ENCODE measurements at places on chromosomes 2 and 18. TPM values are rescaled to one million over a fixed set of nuclear protein-coding genes. Genes with fewer than 3 reads are reported as not detected.

The SLC25A12 gene
- total RNA-seq = 11.5 TPM

DNA sequence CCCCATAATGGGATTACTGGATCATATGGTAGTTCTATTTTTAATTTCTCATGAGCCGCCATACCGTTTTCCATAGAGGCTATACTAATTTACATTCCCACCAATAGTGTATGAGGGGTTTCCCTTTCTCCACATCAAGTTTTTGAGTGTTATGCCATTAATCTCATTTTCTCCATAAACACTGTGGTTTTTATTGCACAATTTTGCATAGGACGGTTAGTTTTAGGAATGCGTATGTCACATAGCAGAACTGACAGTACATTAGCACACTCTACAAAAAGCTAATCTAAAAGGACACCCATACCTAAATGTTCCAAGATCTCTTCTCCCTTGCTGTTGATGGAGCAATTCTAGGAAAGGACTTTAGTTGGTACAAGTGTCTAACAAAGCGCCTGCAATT is 32.5 kb downstream of the DARS1 start:
- peak; percentile 51 for DNase-seq

The LBX2 gene
- not detected for total RNA-seq

DNA sequence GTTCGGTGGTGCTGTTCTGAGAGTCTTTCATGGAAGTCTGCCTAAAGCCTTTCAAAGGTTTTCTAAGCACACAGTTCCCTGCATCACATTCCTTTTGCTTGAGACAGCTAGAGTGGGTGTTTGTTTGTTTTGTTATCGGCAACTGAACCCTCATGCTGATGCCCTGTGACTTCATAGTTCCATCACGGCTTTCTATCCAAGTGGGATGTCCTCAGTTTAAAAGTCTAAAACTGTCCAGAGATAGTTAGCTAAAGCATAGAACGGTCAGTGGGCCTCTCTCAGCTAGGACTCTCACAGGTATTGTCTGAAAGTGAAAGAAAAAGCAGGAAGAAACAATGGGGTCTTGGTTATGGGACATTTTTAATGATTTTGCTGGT is 337.3 kb downstream of the OSR1 start:
- peak; percentile 69 for DNase-seq

- no peak for DNase-seq
Observed at GRCh38 chr2:65350651-65351056, 81.7 kb downstream of the SPRED2 start.

DNA sequence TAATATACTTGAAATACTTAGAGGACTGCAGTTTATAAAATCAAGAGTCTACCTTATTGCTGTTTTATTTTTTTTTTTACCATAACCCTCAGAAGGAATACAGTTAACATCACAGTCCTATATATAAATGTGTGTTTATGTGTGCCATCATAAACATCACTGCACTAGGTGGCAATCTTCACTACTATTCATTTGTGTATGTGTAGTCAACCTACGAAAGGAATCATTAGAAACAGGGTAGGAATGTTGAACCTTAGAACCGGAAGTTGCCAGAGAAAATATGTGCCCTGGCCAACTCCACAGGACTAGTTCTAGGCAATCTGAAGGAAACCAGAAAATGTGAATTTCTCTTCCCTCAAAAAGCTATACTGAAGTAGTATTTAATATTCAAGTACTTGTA is 3.4 kb downstream of the GEN1 start:
- DNase-seq = peak; percentile 56

The TUBA4B gene
- not detected for total RNA-seq

The SRD5A2 gene
- not detected for total RNA-seq

- DNase-seq = no peak
Observed at GRCh38 chr2:62307469-62308389, 111.8 kb downstream of the B3GNT2 start.

The RAD51AP2 gene
- 0.14 TPM for total RNA-seq

DNA sequence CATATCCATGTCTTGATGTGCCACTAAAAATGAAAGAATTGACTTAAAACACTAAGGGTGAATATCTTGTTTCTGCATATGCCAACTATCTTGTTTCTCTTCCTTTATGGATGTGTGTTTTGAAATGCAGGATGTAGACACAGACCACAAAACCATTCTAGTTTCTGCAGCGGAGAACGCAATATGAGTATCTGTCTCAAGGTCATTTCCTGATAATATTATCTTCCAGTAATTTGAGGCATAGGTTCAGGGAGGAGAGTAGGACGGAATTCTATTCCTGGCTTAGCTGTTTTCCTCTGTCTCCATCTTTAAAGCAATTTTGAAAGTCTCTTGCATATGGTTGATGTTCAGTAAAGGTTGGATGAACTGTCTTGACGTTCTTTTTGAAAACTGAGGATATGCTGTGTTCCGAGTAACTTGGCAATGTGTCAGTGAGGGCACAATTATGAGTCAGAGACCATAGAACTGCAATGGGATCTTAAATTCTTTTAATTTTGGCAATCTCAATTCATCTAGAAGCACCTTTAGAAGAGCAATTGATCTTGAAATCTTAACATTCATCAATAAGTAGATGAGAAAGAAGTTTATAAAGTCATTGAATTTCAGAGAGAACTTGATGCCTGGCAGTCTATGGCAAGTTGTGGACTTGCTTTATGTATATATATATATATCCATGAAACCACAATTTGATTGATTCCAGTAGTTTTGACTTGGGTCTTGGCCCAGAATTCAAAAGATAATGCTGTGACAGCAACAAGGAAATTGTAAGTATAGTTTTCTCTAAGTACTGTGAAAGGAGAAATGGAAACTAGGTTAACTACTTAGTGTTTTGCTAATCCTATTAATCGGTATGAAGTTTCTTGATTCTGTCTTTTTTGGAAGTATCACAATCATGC is 24.8 kb downstream of the RAB27B start:
- peak; percentile 66 for DNase-seq
